ENCODE measurements at places on chromosomes 1 and 21.

GRCh38 chr1:61591351-61591750 lies 133.6 kb downstream of the TM2D1 start:
- no peak for DNase-seq

- DNase-seq, result peak; percentile 28
These were observed 55.1 kb downstream of the UBE2T start for GRCh38 chr1:202286622-202287097.

GRCh38 chr1:11567244-11568065 lies 86.8 kb downstream of the FBXO2 start:
- no peak for DNase-seq

GRCh38 chr1:180231506-180231921 lies 1.4 kb downstream of the LHX4 start:
- DNase-seq, result peak; percentile 41

GRCh38 chr1:31010086-31010989 lies 55.2 kb downstream of the PUM1 start:
- DNase-seq, result no peak

Data from DMS79 treated with DMSO at 0.1 percent for 48 hours (cell line).